ENCODE measurements at places on chromosomes 5 and 9.

GRCh38 chr5:127002390-127002789 lies 28.0 kb downstream of the MARCHF3 start:
- no peak for DNase-seq

DNA sequence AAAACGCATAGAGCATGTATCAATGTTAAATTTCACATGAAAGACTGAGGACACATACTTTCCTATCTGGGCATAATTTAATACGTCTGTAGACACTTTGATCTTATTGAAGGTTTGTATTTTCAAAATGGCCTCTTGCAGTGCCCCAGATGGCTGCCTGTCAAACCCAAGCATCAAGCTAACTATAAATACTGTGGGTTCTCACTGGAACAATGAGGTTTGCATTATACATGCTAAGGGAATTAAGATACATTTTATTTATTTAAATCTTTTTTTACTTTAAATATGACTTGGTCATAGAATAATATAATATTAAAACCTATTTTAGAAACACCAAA lies 702.9 kb upstream of the GRAMD2B start:
- DNase-seq, result no peak

DNA sequence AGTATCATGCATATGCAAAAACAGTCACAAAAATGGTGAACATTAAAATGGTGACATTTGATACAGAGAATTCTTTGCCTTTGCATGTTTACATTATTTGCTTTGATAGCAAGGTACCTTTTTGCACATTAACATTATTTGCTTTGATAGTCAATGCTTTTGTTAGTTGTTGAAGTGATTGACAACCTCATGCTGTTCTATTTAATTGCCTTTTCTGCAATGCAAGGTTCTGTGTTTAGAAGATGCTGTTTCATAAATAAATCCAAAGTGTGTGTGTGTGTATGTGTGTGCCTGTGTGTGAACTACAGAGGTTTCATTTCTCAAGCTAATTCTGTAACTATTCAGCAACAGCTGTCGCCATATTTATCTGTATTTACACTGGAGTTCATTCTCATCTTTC lies 668.7 kb downstream of the NR2F1-AS1 start:
- DNase-seq, result no peak

- DNase-seq, result no peak
These were observed 82.7 kb downstream of the ZSWIM6 start for GRCh38 chr5:61414806-61415205.

- no peak for DNase-seq
These were observed 1.2 kb downstream of the LOX start for GRCh38 chr5:122076669-122077365.

- no peak for DNase-seq
These were observed 21.0 kb upstream of the C9orf40 start for GRCh38 chr9:74973714-74974113.

- no peak for DNase-seq
These were observed 65.5 kb downstream of the NACC2 start for GRCh38 chr9:136029556-136029955.

DNA sequence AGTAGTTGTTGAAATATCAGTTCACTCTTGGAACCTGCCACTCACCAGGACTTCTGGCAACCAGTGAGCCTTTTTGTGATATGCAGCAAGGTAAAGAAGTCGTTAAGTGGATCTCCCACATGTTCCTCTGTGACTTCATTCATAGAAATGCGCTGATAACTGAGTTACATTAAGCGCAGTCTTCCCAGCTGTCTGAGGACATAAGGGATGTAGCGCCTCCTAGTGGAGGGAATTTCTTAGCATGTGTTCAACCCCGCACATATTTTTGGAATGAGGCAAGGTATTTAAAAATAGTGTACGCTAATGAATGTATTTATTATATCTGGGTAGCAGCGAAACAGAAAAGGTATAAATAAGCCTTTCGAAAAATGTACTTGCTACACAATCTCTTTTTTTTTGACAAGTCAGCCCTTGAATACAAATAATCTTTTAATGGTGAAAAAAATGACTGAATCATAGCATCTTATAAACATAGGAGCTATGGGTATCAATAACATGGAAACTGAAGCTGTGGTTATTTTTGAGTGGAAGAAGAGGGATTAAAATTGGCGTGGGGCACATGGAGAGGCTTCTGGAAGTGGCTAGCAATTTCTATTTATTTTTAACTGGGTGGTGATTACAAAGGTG lies 38.0 kb downstream of the PALM2AKAP2 start:
- DNase-seq, result no peak

DNA sequence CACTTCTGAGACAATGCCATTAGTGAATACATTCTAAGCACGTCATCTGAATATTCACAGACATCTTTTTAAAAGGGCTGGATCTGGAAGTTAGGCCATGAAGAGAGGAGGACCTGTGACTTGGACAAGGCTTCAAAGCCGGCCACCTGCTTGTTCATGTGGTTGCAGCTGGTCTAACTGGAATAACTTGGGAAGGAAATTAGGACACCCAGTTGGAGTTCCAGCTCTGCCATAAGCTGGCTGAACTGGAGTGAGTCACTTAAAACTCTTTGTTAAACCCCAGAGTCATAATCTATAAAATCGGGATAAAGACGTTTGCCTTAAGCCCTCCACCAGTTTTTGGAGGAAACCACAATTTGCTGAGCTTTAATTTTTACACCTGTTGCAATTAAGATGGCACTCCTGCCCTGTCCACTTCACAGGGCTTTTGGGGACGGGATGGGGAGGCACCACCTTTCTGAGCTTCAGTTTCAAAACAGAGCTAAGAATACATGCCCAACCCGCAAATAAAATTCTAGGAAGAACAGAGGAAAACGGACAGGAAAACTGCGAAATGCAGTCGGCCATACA lies 536 bp upstream of the STX17 start:
- DNase-seq, result no peak

DNA sequence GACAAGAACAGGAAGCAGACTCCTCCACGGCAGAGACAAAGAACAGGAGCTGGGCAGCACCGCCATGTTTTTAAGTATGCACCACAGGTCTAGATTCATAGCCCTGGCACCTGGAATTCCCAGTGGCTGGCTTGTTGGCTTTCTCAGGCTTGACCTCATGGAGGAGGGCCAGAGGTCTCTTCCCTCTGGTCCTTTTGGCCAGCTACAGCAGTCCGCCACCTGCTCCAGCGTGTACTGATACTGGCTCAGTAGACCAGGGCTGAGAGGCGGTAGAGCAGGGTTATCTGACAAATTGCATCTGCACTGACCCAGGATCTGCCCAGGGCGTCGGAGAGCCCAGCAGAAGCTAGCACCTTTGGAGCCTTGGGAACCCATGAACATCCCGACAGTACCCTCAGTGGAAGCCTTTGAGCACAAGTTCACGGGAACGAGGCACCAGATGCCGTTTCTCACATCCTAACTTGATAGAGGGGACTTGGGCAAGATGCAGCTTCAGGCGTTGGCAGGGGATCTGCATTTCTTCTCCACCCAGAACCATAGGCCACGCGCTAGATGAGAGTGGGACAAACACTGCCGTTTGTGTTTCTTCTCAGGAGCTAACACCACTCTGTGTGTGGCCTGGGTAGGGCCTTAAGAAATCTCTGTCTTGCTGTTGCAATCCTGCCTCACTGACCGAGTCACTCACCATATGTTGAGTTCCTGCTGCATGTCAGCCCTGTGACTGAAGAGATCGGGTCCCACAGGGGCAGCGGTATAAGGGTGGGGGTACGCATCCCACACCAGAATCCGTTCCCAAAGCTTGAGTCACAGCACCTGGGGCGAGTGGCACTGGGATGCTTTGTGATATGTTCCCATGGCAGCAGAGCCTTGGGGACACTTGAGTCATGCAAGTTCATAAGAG lies 90.3 kb upstream of the OTULINL start:
- DNase-seq, result no peak

GRCh38 chr9:33044162-33044673 lies 19.1 kb downstream of the DNAJA1 start:
- no peak for DNase-seq

DNA sequence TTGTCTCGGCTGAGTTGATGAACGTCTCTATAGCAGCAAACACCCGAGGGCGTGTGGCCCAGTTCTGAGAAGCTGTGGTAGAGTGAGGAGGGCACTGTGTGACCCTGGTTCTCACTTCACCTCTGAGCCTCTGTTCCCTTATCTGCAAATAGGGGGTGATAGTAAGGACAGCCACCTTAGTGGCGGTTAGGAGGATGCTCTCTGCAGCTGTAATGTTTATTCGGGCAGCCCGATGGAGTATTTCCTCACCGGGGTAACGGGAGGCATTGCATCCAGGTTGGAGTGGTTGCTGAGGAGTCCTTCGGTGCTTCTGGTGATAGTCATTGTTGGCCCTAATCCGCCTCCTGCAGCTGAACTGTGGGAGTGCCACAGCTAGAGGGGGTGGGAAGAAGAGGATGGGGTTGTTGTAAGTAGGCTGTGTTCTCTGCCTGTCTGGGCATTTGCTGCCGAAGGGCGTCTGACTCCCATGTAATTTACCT lies 13.9 kb downstream of the PRRC2B start:
- DNase-seq, result no peak

- DNase-seq, result no peak
These were observed 72.1 kb downstream of the PDE6A start for GRCh38 chr5:149872351-149873040.

- DNase-seq, result no peak
These were observed 475 bp downstream of the WDR5 start for GRCh38 chr9:134136118-134136995.

DNA sequence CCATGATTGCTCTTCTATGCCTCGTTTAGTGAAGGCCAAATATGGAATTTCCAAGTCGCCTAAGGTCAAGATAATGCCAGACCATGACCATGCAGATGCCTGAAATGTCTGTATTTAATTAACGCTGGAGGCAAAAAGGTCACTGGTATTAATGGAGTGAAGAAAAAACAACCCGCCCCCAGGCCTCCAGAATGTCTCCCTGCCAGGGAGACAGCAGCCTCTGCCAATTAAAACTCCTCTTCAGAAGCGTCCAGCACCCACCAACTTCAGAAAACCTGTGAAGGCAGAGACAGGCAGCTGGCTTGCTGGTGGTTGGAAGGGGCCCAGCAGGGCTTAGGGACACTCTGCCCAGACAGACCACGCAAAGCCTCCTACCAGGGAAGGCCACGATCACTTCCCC lies 94.4 kb downstream of the VAV2 start:
- DNase-seq, result no peak

- DNase-seq, result no peak
These were observed 121.4 kb downstream of the FER start for GRCh38 chr5:108869066-108869465.

DNA sequence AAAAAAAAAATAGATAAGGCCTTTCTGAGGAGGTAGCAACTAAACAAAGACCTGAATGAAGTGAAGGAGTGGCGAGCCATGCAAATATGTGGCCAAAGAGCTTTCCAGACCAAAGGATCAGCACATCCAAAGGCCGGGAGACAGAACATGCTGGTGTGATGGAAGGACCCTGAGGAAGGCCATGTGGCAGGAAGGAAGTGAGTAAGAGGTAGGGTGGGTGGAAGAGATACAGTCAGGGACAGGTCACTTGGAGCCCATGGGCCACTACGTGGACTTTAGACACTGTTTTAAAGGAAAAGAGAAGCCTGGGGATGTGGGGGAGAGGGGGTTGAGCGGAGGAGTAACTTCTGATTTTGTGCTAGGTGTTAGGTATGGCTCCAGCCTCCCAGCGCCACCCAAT lies 31.3 kb downstream of the SPRY4 start:
- DNase-seq, result no peak

- no peak for DNase-seq
These were observed 25.2 kb downstream of the TDRD7 start for GRCh38 chr9:97437051-97437600.

DNA sequence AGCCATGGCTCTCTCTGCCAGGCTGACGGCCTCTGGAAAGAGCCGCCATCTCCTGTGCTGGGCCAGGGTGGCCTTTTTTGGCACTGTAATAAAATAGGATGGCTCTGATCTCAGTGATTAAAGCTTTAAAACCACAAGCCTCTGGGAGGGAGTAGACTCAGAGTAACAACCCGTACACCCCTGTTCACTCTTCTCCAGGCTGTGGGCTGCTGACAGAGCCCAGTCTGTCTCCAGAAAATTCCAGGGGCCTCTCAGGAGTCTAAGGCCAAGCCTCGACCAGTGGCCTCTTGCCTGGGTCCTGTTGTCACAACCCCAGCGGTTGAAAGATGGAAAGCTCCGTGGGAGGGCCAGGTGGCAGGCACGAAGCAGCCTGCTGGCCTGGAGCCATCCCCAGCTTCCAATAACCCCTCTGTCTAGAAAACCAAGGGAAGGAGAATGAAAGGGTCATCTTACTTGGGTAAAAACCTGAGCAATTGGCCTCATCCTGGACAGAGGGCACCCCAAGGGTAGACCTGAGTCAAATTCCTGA lies 286.7 kb upstream of the ZNF462 start:
- DNase-seq, result no peak

GRCh38 chr9:123157221-123157620 lies 111.2 kb downstream of the STRBP start:
- DNase-seq, result no peak
